LHCN-M2 (cell line): ENCODE measurements at places on chromosomes 13 and 19. TPM values are rescaled to one million over a fixed set of nuclear protein-coding genes. Genes with fewer than 3 reads are reported as not detected.

DNA sequence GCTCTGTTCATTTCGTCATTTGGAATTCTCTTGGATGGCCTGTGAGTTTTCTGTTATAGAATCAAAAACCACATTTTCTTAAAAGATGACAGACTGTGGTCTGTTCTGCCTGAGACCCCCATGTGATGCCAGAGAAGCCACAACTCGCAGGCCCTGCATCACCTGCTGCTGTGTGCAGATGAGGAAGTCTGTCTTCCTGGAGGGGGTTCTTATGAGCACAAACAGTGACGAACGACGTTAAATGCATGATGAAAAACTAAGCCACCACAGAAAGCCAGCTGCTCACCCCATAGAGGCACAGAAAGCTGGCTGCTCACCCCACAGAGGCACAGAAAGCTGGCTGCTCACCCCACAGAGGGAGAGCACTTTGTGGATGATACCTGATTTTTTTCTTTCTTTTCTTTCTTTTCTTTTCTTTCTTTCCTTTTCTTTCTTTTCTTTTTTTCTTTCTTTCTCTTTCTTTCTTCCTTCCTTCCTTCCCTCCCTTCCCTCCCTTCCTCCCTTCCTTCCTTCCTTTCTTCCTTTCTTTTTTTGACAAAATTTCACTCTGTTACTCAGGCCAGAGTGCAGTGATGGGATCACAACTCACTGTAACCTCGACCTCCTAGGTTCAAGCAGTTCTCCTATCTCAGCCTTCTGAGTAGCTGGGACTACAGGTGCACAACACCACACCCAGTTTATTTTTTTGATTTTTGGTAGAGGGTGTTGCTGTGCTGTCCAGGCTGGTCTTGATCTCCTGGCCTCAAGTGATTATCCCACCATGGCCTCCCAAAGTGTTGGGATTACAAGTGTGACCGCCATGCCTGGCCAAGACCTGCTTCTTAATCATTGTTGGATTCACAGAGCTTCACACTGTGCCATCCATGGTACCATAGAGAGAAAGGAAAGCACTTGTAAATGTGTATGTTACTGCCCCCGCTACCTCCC is 1191.4 kb downstream of the UQCRFS1 start:
- no peak for DNase-seq

Gene SLC10A2
- total RNA-seq, result not detected in 2 replicates

Gene AXL
- 254 and 297 TPM in 2 replicates for total RNA-seq

DNA sequence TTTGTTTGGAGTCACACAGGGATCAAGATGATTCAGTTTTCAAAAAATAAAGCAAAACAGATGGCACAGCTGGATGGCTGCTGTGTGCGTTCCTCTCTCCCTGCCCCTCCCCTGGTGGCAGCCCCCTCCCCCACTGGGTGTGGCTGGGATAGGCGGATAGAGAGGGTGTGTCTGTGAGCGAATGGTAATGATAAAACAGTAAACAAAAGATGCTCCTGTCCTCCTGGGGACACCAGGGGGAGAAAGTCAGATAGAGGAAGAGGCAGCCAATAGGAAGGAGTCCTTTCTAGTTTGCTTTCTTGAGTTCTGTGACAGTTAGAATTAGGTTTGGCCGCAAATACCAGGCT is 6.5 kb downstream of the TMEM255B start:
- DNase-seq, result no peak
